Hippocampal formation (tissue), 2 donors: ENCODE measurements at places on chromosomes 1 and 21.

DNA sequence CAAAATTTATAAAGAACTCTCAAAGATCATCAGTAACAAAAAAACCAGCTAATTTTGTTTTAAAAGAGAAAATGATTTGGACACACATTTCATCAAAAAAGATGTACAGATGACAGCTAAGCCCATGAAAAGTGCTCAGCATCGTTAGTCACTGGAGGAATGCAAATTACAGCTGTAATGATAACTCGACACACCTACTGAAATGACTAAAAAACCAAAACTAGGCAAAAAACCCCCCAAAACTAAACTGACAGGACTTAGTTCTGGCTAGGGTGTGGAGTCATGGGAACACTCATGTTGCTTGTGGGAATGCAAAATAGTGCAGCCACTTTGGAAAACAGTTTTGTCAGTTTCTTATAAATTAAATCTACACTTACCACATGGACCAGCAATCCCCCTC, 59.5 kb downstream of the CNIH3 start:
- no peak for DNase-seq

DNA sequence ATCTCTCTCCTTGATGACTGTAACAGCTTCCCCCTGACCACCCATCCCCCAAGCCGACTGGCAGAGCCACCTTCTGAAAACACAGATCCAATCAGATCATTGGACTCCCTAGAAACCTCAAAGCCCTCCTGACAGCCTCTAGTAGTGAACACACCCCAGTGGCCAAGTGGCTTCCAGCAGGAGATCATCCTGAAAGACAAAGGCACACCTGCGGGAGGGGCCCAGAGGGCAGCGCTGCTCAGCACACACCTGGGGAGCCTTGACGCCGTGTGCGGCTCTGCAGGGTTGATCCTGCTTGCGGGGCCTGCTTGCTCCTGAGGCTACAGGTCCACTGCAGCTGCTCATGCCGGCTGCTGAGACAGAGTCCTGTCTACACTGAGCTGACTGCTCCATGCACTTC, 41.5 kb downstream of the SLC66A1 start:
- DNase-seq = no peak

DNA sequence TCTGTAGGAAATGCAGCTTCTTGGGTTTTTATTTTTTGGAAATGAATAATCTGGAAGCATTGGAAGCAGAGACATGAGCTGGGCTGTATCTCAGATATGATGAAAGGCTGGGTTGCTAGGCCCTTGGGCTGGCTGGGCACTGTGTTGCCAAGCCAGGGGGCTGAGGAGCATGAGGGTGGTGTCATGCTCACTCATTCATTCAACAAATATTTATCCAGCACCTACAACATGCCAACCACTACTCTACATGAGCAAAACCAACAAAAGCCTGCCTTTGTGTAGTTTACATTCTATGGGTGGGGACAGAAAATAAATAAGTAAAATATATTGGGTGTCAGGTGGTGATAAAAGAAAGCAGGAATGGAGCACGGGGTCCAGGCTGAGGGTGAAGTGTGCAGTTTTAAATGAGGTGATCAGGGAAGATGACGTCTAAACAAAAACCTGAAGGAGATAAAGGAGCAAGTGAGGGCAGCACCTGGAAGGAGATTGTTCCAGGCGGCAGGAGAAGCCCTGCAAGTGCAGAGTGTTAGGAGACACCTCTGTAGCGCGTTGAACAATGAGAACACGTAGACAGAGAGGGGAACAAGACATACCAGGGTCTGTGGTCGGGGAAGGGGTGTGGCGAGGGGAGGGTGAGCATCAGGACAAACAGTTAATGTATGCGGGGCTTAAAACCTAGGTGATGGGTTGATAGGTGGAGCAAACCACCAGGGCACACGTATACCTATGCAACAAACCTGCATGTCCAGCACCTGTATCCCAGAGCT, 10.9 kb downstream of the TAGLN2 start:
- no peak for DNase-seq

DNA sequence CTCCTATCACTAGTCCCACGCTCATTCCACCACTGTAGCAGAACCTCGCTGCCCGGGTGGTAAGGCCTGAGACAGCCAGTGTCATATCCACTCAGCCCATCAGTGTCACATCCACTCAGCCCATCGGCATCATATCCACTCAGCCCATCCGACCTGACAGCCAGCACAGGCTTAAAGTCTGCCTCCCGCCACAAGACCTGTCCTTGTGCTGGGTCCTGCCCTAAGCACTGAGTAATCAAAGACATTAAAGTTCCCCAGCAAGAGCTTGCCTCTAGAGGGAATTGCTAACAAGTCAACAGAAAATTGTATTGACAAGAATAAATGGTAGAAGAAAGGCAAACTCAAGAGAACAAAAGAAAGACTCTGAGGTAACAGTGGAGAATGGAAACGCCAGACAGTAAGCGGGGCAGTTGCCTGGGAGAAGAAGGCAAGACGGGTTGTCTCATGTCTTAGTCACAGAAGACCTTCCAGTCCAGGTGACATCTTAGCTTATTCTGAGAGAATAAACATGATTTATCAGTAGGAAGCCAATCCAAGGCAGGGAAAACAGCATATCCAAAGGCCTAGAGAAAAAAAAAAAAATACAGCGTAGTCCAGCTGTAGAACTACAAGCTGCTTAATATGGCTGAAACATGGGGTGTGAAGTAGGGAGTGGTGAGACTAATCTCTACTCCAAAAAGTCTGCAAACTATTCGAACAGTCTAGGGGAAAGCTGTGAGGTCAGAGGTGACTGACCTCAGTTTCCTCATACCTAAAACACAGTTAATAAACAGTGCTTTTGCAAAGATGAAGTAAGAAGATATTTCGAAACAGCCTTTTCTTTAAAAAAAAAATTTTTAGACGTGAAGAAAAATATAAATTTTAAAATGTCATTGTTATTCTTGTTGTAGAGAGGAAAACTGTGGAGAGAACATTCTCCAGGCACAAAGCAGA, 1.1 kb downstream of the ITLN1 start:
- DNase-seq = no peak

- DNase-seq = no peak
Measured at GRCh38 chr1:236508593-236509027, 15.2 kb upstream of the LGALS8 start.

DNA sequence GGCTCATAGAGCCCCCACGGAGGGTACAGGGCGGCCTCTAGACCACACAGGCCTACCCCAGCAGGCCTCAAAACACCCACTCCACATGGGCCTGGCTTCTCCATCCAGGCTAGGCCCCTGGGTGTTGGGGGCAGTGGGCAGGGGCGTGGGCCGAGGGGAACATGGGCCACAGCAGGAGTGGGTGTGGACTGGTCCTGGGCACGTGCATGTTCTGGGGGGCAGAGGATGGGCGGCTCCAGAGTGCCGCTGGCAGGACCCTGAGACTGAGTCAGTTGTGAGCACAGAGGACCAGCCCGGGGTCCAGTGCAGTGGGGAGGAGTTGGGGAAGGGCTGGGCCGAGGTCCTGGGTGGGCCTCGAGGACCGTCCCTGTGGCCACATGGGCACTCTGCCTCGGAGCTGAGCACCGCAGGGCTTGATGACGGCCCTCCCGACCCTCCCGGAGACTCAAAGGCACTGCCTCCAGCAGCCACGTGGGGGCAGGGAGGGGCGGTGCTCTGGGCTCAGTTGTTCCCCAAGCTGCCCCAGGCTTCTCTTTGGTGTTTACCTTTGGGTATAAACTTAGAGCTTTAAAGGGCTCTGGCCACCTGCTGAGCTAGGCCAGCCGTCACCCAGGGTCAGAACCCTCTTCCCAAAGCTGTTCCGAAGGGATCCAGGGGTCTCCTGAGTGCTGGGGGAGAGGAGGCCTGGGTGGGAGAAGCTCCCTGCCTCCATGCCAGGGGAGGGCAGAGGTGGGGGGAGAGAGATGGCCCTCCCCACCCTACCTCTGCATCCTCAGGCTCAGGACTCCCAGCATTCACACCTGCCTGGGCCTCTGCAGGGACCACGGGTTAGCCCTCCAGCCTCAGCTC, 79.9 kb downstream of the MORN1 start:
- peak; percentile 12 for DNase-seq
